ENCODE measurements at places on chromosomes 4 and X.

DNA sequence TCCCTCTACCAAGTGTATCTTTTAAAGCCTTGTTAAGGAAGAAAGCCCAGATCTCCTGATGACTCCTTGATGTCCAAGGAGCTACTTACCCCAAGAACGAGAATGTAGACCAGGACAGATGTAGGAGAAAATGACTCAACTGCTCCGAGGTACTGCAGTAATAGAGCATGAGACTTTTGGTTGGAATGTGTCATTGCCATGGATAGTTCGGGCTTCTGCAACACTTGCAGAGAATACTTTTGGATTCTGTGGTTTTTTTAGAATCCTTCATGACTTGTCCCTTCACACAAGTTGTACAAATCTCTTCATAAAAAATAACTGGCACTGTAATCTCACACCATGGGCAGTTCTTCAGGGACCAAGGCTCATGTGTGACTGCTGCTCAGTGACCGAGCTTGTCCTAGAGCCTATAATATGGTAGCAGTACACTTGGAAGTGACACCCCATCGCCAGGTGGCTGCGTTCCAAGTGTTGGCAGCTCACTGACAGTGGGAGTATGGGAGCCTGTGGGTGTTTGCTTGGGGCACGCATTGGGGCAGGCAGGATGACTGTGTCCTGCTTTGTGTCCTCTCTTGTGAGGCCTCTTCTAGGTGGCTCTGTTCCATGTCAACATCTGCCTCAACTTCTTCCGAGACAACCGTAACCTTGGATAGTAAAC is 87.9 kb upstream of the WDR1 start:
- no peak for DNase-seq

GRCh38 chrX:110944311-110944750 is 148.7 kb upstream of the CHRDL1 start:
- DNase-seq, result no peak

- no peak for DNase-seq
Observed at GRCh38 chrX:28693101-28693500, 105.9 kb downstream of the IL1RAPL1 start.

DNA sequence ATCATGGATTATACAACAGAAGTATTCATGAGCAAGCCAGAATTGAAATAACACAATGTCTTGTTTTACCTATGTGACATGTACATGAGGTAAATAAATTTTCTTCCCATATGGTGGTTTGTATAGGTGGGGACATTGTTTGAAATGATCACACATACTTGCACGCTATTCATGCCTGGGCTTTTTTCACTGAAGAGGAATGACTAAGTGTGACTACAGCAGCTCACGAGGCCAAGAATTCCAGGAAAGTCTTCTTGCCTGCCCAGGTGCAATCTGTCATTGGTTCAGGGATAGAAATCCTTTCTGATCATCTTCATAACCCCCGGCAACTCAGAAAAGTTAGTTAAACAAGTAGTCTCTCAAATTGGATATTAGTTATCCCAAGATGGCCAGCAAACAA is 36.3 kb upstream of the AREG start:
- no peak for DNase-seq

GRCh38 chrX:124573468-124573867 is 227.1 kb downstream of the SH2D1A start:
- peak; percentile 3 for DNase-seq

DNA sequence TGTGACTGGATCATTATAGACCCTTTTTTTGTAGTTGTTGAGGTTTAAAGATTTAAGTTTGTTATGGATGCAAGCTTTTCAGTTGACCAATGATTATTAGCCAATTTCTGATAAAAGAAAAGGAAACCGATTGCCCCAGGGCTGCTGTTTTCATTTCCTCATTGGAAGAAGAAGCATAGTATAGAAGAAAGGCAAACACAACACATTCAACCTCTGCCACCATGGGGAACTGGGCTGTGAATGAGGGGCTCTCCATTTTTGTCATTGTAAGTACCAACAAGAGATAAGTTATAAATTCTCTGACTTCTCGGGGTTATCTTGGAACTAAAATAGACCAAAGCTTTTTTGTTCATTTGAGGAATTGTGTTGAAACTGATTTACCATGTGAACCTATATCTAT is at the start of gene CYBB:
Gene CYBB (plus strand): TSS at position 203 of the 400 bp plus-strand sequence. CDS start 19 bp downstream, at position 222.
- DNase-seq, result no peak

- no peak for DNase-seq
Observed at GRCh38 chr4:150744570-150744969, 162.6 kb downstream of the MAB21L2 start.

DNA sequence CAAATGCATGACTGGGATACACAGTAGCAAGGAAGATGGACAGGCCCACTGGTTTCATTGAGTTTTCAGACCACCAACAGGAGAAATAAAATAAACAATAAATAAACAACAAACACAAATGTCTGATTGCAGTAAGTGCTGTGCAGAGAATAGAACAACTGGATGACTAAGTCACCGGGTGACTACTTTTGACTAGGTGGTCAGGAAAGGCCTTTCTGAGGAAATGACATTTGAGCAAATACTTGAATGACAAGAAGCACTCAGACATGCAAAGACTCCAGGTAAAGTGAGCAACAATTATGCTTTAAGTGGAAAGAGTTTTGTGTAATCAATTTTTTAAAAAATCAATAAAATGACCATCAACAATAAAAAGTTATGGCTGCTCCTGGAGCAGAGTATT is 137.7 kb downstream of the BTC start:
- no peak for DNase-seq

DNA sequence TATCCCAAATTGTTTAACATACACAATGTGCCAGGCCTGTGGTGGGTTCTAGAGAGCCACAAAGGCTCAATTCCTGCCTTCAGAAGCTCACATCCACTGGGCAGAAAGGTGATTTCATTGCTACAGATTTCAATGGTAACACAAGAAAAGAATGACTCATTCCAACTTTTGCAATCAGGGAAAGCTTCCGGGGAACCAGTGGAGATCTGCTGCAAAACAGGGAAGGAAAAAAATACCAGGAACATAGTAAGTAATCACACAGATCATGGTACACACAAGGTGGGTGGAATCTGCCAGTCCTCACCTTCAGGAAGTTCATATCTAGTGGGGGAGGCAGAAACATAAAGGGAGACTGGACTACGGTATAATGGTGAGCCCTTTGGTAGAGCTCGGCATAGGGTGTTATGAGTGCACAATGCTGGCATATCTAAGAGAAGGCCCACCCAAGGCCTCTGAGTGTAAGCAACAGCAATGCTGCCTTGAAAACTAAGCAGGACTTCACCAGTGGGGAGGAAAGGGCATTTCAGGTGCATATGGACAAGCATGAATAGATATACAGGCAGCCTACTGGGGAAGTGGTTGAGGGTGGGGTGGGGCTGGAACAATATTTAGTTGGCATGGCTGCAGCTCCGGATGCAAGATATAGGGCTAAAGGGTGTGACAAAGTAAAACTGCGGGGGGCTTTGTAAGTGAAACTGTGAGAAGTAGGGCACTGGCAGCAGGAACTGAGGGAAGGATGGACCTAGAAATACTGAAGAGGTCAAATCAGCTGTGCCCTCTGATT is 24.2 kb downstream of the GPRIN3 start:
- DNase-seq, result peak; percentile 45

- DNase-seq, result no peak
Observed at GRCh38 chr4:169802873-169803272, 45.1 kb upstream of the HPF1 start.

GRCh38 chrX:41686788-41687187 is 2.0 kb upstream of the GPR34 start:
- no peak for DNase-seq

- DNase-seq, result peak; percentile 17
Observed at GRCh38 chr4:55172694-55173287, 47.4 kb upstream of the KDR start.

- no peak for DNase-seq
Observed at GRCh38 chr4:15525080-15525479, 55.4 kb downstream of the CC2D2A start.

DNA sequence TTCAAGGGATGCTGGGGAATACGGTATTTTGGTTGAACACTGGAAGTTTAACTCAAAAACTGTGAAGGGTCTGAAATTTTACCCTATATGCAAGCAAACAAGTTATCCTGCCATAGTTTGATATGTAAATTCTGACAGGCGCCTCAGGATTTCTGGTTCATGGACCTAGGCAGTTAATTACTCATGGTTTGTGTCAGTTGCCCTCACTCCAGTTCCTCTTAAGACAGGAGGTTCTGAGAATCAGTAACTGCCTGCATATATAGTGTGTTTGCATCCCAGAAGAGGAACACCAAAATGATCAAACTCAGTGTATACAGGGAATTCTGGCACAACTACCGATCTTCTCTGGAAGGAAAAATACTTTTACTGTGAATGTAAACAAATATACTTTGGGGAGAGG is 360.4 kb upstream of the NWD2 start:
- DNase-seq, result no peak

DNA sequence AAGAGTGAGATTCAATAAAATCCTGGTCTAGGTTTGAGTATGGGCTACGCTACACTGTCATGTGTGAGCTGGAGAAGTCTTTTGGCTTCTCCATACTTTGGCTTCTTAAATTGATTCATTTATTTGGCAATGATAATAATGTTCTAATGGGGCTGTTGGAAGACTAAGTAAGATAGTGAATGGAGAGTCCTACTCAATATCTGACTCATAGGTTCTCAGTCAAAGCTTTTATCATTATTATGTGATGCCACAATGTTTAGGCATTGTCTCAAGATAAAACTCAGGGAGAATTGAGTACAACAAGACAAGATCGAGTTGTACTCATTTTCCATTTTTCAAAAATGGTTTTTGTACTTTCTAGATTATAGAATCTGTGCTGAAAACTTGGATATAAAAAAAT is 92.5 kb upstream of the VEGFC start:
- no peak for DNase-seq

- DNase-seq, result no peak
Observed at GRCh38 chr4:67040315-67040714, 505.0 kb downstream of the CENPC start.

DNA sequence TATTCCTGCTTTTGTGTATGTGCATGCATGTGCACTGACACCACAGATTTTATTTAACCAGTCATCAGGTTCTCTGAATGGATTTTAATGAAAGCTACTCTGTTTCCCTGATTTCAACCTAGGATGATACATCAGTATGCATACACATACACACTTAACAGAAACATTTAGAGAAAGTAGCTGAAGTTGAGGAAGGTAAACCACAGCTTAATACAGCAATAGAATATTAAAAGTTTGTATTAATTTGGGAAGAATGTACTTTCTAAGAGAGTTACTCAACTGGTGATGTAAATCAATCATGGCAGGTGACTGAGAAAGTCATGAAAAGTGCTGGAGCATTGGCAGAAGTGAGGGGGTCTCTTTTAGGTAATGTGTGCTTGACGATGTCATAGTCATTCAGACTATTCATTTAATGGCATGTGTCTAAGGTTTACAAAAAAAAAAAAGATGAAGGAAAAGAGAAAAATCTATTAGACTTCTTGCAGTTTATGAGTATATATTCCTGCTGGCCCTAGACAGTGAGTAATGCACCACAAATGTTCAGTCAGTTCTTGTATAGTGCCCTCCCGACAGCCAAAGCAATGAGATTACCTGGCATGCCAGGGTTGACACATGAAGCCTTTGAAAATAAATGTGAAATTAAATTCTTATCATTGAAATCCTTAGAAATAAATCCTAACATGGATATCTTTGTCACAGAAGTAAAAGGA is 187.6 kb downstream of the RAPGEF2 start:
- peak; percentile 28 for DNase-seq
